Peyer's patch (tissue), 4 donors: ENCODE measurements at places on chromosomes 7 and 10. TPM values are rescaled to one million over a fixed set of nuclear protein-coding genes. Genes with fewer than 3 reads are reported as not detected.

The ANXA8 gene
- total RNA-seq: not detected

The HGF gene
- total RNA-seq: 5.0 TPM

The CFAP46 gene
- not detected for total RNA-seq

The ADCYAP1R1 gene
- total RNA-seq: 1.4 TPM

The HOXA11 gene
- not detected for total RNA-seq

The SLC16A9 gene
- total RNA-seq: 2.3 TPM

The GDF2 gene
- total RNA-seq: not detected

The PLA2G12B gene
- 6.6 TPM for total RNA-seq

The PNLIPRP2 gene
- total RNA-seq: 9.9 TPM

The NPSR1 gene
- not detected for total RNA-seq

The EVX1 gene
- total RNA-seq: not detected

DNA sequence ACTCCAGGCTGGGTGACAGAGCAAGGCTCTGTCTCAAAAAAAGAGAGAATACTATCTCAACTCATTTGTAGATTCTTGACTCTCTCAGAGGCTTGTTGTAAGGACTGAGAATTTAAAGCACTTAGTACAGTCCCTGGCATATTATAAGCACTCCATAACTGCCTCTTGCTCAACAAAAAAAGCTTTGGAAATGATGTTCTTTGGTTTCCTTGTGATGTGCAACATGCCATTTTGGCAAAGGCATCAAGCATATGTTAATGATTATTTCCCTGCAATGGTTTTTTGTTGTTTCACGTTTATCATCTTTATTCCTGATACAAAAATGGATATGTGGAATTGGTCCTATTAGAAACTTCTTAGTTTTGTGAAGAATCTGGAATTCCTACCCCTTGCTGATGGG is 15.7 kb downstream of the NOLC1 start:
- H3K4me1 ChIP-seq: no peaks in the 10 kb centered on the region
- H3K4me3 ChIP-seq: no peak overlapping the region
- H3K27me3 ChIP-seq: no peaks in the 10 kb centered on the region
- no peak for DNase-seq

- no peaks in the 10 kb centered on the region for H3K27me3 ChIP-seq
- peaks cover 5% of the 10 kb centered on the region for H3K36me3 ChIP-seq
- no peak overlapping the region for H3K4me3 ChIP-seq
- no peak overlapping the region for H3K27ac ChIP-seq
- no peak for DNase-seq
- peaks cover 14% of the 10 kb centered on the region for H3K4me1 ChIP-seq
Observed at GRCh38 chr10:17115683-17116082, 13.9 kb downstream of the CUBN start.

GRCh38 chr10:88851706-88852105 is at the start of gene ANKRD22:
Gene ANKRD22, minus strand, starts transcription at chr10:88851844. Its CDS starts 237 bp downstream, at chr10:88851607.
- no peaks in the 10 kb centered on the region for H3K4me1 ChIP-seq
- no peaks in the 10 kb centered on the region for H3K27me3 ChIP-seq
- peak within 1 kb of the TSS; percentile 35 for H3K27ac ChIP-seq
- DNase-seq: no peak
- H3K4me3 ChIP-seq: no peak within 1 kb of the TSS
- H3K36me3 ChIP-seq: no peaks in the 10 kb centered on the region

GRCh38 chr10:6135039-6135438 is 46.2 kb downstream of the RBM17 start:
- no peak overlapping the region for H3K27ac ChIP-seq
- H3K4me3 ChIP-seq: no peak overlapping the region
- H3K4me1 ChIP-seq: no peaks in the 10 kb centered on the region
- DNase-seq: peak; percentile 55
- no peaks in the 10 kb centered on the region for H3K36me3 ChIP-seq
- no peaks in the 10 kb centered on the region for H3K27me3 ChIP-seq

DNA sequence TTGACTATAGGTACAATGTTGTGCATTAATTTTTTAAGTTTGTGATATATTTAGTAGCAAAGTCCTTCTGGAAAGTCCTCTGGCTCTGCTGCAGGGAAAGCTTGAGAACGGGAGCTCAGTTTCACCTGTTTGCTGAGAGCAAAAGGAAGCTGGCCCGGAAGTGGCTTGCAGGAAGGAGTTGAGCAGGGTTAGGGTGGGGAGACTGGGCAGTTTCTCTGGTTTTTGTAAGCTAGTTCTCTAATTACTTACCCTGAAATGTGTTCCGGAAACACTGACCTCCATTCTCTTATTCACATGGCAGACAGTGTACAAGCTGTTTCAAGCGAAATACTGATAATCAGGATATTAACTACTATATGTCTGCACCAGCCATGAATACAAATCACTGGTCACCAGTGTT is 22.3 kb downstream of the MAP3K8 start:
- peak overlapping the region; percentile 69 for H3K27ac ChIP-seq
- H3K27me3 ChIP-seq: no peaks in the 10 kb centered on the region

DNA sequence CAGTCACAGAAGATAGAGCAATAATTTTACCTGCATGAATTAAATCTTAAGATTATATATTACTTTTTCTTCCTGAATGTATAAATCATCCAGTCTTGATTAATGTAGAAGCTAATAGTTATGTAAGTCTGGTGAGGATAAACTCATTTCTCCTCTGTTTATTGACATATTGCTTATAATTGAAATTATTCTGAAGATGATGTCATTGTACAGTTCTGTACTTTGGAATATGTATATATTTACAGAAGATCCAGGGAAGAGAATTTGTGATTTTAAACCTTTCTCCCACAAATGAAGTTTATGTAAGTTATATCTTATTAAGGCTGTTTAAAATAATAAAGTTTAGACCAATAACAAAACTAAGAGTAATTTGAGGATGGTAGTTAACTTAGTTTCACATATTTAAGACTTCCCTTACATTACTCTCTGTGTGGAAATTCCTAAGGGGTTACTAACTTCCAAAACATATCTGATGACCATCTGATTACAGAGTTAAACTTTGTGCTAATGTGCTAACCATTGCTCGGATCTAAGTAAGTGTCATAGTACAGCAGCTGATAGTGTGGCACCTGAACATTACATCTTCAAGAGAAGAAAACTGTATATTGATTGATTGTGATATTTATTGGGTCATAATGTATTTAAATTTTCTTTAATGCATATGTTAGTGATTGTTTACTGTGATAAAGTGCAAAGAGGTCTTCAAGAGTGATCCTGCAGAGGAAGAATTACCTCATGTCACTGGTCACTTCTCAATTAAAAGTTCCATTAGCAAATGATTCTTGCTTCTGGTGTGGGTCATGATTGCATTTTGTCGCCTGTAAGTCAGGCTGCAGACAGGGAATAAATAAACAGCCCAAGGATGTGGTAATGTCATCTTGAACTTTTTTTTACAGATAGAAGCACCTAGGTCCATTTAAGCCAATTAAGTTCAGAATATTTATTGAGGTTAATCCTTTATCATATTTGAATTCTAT is 96.9 kb downstream of the UBE3C start:
- no peaks in the 10 kb centered on the region for H3K27me3 ChIP-seq
- DNase-seq: no peak
- no peaks in the 10 kb centered on the region for H3K4me1 ChIP-seq
- H3K36me3 ChIP-seq: peaks cover 64% of the 10 kb centered on the region
- no peak overlapping the region for H3K4me3 ChIP-seq

GRCh38 chr10:128534686-128535085 is 408.5 kb upstream of the MKI67 start:
- peaks cover 7% of the 10 kb centered on the region for H3K27me3 ChIP-seq
- no peaks in the 10 kb centered on the region for H3K4me1 ChIP-seq
- no peak overlapping the region for H3K27ac ChIP-seq
- H3K4me3 ChIP-seq: no peak overlapping the region
- DNase-seq: no peak

DNA sequence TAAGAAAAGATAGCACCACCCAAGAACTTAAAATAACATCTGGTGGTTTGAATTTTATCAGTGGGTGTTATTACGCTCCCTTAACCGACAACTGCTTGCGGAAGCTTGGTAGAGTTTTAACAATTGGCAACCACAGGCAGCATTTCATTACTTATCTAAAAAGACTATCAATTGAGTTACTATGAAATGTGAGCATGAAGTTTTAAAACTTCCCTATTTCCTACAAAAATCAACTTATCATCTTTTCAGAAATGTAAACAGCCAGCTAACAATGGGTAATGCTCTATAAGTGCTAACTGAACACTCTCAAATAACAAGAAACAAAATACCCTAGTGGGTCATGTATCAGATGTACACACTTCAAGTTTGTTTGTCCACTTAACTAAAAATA is 68.8 kb downstream of the OSBPL3 start:
- H3K4me3 ChIP-seq: no peak overlapping the region
- H3K36me3 ChIP-seq: no peaks in the 10 kb centered on the region
- H3K27me3 ChIP-seq: no peaks in the 10 kb centered on the region
- H3K27ac ChIP-seq: no peak overlapping the region
- H3K4me1 ChIP-seq: no peaks in the 10 kb centered on the region
- no peak for DNase-seq

DNA sequence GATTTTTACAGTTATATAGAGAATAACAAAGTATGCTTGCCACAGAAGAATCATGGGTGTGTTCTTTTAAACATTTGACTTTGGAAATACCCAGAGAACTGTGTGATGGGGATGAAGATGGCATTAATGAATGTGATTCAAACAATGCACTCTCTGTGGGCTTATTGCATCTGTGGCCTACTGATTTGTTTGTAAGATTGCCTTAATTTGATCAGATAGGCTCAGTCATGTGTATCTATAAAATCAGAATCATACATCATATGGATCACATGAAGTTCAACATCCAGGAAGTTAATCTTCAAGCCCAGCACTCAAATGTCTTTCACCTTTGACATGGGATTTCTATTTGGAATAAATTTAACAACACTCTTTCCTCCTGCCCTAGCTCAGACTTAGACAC is 410.9 kb downstream of the SUGCT start:
- H3K36me3 ChIP-seq: no peaks in the 10 kb centered on the region
- H3K27ac ChIP-seq: no peak overlapping the region
- H3K4me1 ChIP-seq: no peaks in the 10 kb centered on the region
- no peak for DNase-seq

DNA sequence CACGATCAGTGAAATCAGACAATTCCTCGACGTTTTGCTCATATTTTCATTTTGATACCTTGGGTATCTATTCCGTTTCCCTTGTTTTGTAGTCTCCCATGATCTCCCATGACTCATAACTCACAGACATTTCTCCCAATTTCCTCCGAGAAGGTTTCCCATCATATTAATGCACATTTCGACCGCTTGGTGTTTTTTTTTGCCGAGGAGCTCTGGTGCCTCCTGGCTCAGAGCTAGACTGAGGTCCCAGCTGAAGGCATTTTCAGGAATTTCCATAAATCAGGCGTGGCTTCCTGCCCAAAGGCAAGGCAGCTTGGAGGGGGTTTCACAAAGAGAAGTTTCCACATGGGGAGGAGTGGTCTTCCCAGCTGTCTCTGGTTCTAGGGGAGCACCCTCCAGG is 148.2 kb upstream of the TNS3 start:
- no peaks in the 10 kb centered on the region for H3K27me3 ChIP-seq
- no peak for DNase-seq
- no peaks in the 10 kb centered on the region for H3K4me1 ChIP-seq

DNA sequence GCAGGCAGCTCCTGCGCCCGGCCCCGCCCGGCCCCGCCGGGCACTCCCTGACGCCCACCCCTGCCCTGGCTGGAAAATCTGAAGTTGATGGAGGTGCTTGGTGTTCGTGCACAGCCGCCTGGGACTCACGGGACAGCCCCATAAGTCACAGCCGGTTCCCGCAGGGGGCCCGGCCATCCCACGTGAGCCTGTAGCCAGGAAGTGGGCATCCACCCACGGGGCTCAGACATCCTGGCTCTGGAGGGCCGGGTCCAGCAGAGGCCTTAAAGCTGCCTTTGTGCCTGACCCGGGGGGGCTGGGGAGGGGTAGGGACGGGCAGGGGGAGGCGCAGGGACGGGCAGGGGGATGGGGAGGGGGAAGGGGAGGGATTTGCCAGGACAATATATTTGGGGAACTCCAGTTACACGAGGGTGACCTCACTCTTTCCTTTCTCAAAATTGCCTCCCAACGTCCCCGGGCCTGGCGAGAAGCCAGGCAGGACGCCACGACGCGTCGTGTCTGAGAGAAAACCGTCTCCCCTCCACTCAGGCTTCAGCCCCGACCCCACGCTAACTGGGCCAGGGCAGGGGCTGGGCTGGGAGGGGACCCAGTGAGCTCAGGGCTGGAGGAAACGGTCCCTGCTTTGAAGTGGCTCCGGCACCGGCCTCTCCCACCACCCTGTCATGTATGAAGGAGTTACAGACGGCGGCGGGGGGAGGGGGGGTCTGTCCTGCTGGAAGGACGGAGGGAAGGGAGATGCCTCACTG is 82.1 kb upstream of the PDGFA start:
- DNase-seq: peak; percentile 57
- H3K27ac ChIP-seq: peak overlapping the region; percentile 88
- no peaks in the 10 kb centered on the region for H3K36me3 ChIP-seq
- peak overlapping the region; percentile 35 for H3K4me3 ChIP-seq
- H3K27me3 ChIP-seq: no peaks in the 10 kb centered on the region
- H3K4me1 ChIP-seq: peaks cover 30% of the 10 kb centered on the region

DNA sequence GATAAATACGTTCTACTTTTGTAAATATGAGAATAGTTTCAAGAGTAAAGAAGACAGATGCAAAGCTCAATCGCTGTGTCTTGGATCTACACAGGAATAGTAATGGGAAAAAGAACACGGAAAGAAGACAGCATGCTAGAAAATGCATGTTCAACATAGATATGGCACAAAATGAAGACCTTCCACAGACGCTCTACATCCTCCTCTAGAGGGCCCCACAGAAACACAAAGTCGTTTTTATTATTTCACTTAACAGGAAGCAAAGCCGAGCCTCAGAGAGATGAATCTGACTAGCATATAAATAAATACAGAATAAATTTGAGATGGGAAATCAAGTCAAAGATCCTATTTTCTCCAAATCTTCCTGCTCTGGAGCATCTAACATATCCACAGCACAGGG is 292.6 kb downstream of the PARD3 start:
- H3K4me1 ChIP-seq: no peaks in the 10 kb centered on the region
- no peak overlapping the region for H3K27ac ChIP-seq
- no peaks in the 10 kb centered on the region for H3K27me3 ChIP-seq
- DNase-seq: no peak
- H3K4me3 ChIP-seq: no peak overlapping the region
- H3K36me3 ChIP-seq: no peaks in the 10 kb centered on the region

GRCh38 chr7:64182036-64182790 is 24.8 kb upstream of the ZNF735 start:
- no peaks in the 10 kb centered on the region for H3K36me3 ChIP-seq
- no peak for DNase-seq
- no peaks in the 10 kb centered on the region for H3K4me1 ChIP-seq
- no peak overlapping the region for H3K27ac ChIP-seq
- H3K27me3 ChIP-seq: no peaks in the 10 kb centered on the region
